ENCODE measurements at places on chromosomes 2 and 18. TPM values are rescaled to one million over a fixed set of nuclear protein-coding genes. Genes with fewer than 3 reads are reported as not detected.

GRCh38 chr2:184677171-184677570 is 78.8 kb downstream of the ZNF804A start:
- DNase-seq, result no peak

GRCh38 chr2:28627722-28628480 is 123.7 kb upstream of the PPP1CB start:
- no peak for DNase-seq

DNA sequence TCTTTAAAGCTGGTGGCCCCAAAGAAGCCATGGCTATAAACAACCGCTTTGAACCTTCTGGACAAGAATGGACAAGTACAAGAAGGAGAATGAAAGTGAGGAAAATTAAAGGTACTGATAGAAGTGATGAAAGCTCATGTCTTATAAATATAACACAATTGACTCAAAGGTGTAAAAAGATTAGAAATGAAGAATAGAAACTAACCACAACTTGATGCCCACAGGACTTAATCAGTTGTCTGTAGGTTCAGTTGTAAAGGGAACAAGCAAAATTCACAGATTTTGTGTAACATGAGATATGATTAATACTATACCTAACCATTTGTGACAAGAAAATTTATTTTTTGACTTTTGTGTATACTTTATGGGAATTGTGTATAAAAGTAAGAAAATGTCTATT is 135.7 kb downstream of the NUP35 start:
- no peak for DNase-seq

The FIGN gene
- polyA plus RNA-seq, result 2.2 TPM

The NT5C1B gene
- 0.43 TPM for polyA plus RNA-seq
